Activated T-helper 9 cell treated with anti-CD3 and anti-CD28 coated beads, Interleukin-2, amount 50 U/mL, for 16 hours (primary cell): ENCODE measurements at places on chromosomes 7 and 10.

DNA sequence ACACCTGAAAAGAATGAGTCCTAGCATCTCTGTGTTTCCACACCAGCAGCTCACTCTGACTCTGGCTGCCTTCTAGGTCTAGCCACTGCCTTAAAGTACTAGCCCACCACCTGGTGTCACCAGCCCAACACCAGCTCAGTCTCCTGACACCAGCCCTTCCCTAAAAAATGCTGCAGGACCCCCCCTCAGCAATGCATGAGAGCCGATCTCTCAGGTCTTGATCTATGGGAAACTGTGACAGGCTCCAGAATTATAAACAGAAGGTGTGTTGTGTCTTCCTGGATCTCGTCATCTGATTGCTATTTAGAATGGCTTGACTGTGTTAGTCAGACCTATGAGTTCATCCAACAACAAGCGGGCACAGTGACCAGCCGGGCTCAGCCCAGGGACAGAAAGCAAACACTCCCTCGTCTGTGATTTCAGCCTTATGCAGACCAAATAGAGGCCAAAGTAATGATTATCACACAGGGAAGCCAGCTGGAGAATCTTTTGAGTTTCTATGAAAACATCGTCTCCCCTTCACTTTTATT is 66.6 kb downstream of the CUBN start:
- DNase-seq = no peak

DNA sequence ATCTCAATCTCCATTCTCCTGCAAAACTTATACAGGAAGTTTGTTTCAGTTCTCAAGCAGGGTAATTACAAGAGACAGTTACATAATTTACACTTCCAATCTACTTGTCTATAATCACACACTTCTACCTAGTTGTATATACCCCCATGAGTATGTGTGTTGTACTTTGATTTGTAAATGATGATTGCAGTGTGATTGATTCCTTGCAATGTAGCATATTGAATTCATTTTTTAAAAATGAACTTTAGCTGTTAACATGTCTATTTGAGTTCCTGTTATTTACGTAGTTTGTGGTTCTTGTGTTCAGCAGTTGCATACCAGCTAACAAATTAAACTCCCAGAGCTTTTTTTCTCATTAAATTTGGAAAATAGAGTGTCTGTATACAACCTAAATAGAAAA is 102.5 kb upstream of the SAMD8 start:
- DNase-seq = no peak

DNA sequence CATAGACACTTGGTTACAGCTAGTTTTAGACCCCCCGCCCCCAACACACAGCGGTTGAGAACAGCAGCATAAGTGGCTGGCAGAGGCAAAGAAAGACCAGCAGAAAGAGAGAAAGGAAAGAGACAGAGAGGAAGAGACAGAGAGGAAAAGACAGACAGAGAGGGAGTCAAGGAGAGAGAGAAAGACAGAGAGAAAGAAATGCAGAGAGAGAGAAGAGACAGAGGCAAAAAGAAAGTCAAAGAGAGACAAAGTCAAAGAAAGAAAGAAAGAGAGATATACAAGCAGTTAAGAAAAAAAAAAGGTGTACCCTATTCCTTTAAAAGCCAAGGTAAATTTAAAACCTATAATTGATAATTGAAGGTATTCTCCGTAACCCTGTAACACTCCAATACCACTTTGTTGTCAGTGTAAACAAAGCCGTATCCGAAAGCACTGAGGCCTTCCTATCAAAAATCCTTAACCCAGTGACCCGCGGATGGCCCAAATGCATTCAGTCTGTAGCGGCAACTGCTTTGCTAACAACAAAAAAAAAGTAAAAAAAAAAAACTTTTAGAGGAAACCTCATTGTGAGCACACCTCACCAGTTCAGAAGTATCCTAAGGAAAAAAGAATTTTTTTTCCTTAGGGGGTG is 11.9 kb upstream of the SLC12A9 start:
- no peak for DNase-seq

DNA sequence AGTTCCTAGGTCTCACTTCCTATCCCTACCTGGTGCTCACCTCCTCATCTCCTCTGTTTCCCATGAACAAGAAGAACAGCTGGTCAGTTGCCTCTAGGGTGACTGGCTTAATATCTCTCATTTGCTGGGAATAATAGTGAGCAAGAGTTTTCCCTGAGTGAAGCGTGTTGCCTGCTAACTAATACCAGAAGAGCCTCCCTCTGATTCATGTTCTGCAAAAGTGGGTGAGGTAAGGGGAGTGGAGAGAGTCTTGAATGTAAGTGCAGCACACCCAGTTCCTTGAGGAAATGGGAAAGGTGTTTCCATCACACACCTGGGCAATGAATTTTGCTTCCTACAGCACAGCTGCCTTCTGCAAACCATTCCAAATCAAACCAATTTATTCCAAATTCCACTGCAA is 29.6 kb downstream of the FZD1 start:
- DNase-seq = no peak

- no peak for DNase-seq
These were observed 3.8 kb upstream of the PDCD4 start for GRCh38 chr10:110867807-110868465.

GRCh38 chr10:23413629-23414089 is 25.2 kb upstream of the OTUD1 start:
- no peak for DNase-seq

- no peak for DNase-seq
These were observed 19.3 kb downstream of the VKORC1L1 start for GRCh38 chr7:65892161-65892560.

- DNase-seq = no peak
These were observed 229.7 kb downstream of the EXOC4 start for GRCh38 chr7:133482599-133482998.

- DNase-seq = no peak
These were observed 170.9 kb upstream of the NPVF start for GRCh38 chr7:25399000-25399750.

DNA sequence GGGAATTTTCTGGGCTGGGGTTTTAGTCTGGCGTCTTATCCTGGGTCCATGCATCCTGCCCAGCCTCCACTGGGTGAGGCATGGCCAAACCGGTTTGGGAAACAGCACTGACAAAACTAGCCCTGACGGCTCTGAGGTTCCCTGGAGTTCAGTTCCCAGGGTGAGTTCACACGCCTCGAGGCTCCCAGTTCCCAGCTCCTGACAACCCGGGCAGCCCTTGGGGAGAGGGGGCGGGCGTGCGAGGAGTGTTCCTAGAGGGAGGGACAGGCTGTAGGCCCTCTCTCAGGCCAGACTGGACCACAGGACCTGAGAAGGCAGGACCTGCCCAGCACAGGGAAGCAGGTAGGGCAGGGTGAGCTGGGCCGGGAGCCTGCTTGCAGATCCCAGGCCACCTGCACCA is 82.3 kb upstream of the PPIF start:
- DNase-seq = no peak

GRCh38 chr10:106972381-106972780 is 192.1 kb downstream of the SORCS1 start:
- DNase-seq = no peak

GRCh38 chr7:151786936-151787335 is 90.0 kb downstream of the PRKAG2 start:
- DNase-seq = no peak

GRCh38 chr10:29794776-29795611 is 160.2 kb upstream of the SVIL start:
- no peak for DNase-seq

DNA sequence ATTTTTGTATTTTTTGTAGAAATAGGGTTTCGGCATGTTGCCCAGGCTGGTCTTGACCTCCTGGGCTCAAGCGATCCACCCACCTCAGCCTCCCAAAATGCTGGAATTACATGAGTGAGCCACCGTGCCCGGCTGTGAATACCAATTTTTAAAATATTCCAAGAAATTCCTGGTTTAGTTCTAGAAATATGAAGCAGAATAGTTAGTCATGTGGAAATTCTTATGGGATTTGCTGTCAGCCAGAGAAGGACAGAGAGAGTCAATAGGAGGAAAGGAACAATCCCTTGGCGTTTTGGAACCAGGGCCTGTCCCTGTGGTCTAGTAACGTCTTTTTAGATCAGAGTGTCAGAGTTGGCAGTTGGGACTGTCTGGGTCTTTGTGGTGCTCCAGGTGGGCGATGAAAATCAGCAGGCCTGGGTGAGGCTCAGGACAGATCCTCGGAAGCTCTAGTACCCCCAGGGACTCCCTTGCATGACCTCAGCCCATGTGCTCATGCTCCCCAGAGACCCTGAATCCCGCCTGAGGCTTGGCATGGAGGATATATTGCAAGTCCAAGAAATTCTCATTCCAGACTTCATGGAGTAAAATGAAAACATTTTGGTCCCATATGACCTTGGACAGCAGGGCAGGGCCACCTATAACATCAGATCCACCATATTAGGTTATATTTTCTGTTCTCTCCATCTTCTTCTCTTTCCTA is 7.8 kb downstream of the NODAL start:
- DNase-seq = no peak

- DNase-seq = no peak
These were observed 9.6 kb downstream of the ATP5F1C start for GRCh38 chr10:7797582-7797981.

- DNase-seq = no peak
These were observed 141.3 kb upstream of the FZD8 start for GRCh38 chr10:35783305-35783838.

DNA sequence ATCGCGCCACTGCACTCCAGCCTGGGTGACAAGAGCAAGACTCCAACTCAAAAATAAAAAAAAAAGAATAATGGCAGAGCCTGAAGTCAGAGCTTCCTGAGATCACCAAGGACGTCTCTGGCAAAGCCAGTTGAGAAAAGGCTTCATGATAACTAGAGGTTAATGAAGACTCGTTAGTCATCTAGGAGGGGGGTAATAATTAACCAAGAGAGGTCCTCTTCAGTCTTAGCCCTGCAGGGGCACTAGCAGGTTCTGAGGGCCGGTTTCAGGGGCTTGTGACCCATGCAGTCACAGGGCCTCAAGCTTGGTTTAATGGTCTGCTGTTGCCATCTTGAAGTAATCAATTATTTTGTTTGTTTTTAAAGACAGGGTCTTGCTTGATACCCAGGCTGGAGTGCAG is 28.6 kb upstream of the PROSER2 start:
- DNase-seq = no peak

DNA sequence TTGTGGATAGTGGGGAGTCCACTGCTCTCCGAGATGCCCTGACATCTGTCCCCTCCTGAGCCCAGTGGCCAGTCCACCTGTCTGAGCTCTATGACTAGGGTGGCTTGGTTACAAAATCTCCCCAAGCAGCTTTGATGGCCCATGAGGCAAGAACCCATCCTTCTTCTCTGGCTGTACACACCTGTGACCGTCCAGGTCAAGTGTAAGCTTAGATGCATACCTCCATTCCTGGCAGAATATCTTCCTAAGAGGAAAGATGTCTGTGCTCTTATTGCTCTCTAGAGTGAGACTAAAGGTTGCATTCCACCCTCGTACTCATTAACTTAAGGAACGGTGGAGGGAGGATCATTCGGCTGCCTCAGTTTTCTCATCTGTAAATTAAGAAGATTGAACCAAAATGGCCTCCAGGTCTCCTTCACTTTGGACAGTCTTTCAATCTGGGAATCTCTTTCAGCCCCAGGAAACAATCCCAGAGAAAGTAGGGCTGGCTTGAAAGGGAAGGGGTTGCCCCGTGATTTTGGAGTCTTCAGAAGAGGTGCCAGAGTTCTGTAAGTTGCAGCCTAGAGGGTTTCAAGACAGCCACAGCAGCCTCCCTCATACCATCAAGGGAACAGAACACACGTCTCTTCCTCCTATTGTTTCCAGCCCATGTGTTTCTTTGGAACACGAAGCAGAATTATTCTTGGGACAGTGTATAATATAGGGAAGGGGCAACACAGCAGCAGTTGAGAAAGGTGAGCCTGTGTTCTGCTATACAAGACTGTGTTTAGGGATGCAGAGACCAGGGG is 5.5 kb downstream of the HOXA4 start:
- no peak for DNase-seq

DNA sequence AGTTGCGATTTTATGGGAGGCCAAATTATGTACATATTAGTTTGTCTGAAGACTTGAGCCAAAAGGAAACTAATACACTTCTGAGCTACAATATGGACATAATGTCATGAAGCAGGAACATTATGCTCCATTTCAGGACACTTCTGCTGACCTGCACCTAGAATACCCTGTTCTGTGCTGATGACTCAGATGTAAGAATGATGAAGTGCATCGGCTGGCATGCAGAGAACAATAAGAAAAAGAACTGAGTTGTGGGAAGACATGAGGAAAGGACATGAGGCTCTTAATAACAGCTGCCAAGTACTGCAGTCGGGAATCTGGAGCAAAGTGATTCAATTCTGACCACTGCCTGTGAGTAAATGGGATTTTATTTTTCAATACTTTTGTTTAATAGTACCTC is 192.9 kb upstream of the VSTM2A start:
- no peak for DNase-seq

DNA sequence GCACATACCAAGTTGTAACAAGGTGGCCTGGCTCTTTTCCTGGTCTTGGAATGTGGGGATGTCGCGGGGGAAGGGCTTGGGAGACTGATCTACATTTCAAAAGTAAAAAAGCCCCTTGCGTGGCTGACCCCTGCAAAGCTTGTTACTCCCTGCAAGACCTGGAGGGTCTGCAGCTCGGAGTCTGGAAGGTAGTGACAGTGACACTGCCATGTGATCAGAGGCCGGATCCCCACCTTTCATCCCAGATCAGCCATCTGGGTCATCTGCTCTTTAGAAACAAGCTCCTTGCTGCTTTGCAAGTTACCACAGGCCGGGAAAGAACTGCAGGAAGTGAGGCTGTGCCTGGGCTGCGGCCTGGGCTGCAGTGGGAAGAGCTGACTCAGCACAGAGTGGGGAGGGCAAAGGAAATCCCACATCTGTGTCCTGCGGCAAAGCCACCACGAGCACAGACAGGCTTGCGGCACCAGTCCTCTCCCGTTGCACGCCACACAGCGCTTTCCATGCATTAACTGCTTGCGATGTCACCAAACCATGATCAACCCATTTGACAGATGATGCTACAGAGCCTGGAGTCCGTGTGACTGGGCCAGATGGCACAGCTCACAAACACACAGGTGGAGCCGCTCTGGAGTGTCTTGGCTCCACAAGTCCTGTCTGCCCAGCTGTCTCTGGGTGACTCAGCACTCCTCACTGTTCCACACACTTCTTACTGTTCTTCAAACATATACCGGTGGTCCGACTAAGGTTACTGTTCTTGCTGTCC is 97.7 kb downstream of the SH3PXD2A start:
- DNase-seq = no peak

- DNase-seq = no peak
These were observed 300.4 kb downstream of the PHF14 start for GRCh38 chr7:11274074-11274473.

DNA sequence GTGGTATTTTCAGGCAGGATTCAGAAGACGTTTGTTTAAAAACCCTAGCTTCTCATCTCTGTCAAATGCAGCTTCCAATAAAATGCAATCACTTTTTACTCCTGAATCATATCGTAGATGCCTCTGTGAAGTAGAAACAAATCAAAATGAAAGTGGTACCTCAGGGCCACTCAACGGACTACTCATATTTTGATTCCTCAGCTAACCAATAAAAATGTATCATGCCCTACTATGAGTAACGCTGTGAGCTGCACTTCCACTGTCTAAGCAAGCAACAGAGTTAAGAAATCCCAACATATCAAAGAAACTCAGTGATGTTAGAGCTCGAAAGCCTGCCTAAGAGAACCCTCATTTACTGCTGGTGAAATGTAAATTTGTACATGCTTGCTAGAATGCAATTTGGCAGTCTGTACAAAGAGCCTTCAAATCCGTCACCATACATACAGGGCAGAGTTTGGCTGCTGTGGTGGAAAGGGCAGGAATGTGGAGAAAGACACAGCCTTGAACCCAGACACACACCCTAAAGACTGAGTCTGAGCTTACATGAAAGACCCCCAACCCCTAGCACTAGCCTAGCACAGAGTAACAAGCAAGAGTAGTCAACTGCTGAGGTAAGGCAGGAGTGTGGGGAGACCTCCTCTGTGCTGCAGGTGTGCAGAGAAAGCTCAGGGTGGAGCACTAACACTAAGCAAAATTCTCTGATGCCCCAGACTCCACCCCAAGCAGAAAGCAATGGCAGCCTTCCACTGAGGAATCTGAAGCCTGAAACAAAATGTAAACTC is 151.5 kb downstream of the ANK3 start:
- DNase-seq = no peak
